PC-9 (cell line): ENCODE measurements at places on chromosomes 5 and 9. TPM values are rescaled to one million over a fixed set of nuclear protein-coding genes. Genes with fewer than 3 reads are reported as not detected.

- no peak overlapping the region for H3K4me3 ChIP-seq
- no peak for DNase-seq
- H3K27ac ChIP-seq, result no peak overlapping the region
- no peaks in the 10 kb centered on the region for H3K36me3 ChIP-seq
Observed at GRCh38 chr5:180205916-180206315, 3.1 kb downstream of the RASGEF1C start.

GRCh38 chr5:63928451-63928850, 33.8 kb downstream of the HTR1A start:
- H3K36me3 ChIP-seq, result no peaks in the 10 kb centered on the region
- H3K27ac ChIP-seq, result no peak overlapping the region

- H3K4me3 ChIP-seq, result no peak overlapping the region
- peaks cover 8% of the 10 kb centered on the region; the same call in 1 of the 2 replicates for H3K4me1 ChIP-seq
- DNase-seq, result no peak
- no peak overlapping the region for H3K27ac ChIP-seq
- no peaks in the 10 kb centered on the region for H3K36me3 ChIP-seq
Observed at GRCh38 chr5:151699071-151699901, 12.6 kb upstream of the SPARC start.

DNA sequence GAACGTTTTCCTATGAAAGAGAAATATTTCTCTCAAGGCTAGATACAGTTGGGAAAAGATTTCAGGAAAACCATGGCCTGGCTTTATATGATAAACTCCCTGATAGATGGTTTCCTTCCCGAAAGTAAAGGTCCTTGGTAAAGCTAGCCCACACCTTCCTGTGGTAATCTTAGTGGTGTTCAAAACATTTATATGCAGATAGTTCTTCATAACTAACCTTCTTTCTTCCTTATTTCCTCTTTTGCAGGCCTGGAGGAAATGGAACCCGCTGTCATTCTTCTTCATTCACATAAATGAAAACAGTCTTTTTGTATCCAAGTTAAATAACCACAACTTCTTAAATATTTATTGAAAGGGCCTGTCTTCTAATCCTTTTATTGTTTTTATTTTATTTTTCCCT, 474.0 kb upstream of the ACTBL2 start:
- DNase-seq, result no peak
- no peaks in the 10 kb centered on the region for H3K36me3 ChIP-seq
- H3K27me3 ChIP-seq, result no peaks in the 10 kb centered on the region

GRCh38 chr9:114938687-114939575, 8.5 kb upstream of the TNFSF8 start:
- H3K27me3 ChIP-seq, result no peaks in the 10 kb centered on the region
- no peaks in the 10 kb centered on the region for H3K36me3 ChIP-seq
- no peak overlapping the region for H3K4me3 ChIP-seq
- no peak overlapping the region for H3K27ac ChIP-seq

DNA sequence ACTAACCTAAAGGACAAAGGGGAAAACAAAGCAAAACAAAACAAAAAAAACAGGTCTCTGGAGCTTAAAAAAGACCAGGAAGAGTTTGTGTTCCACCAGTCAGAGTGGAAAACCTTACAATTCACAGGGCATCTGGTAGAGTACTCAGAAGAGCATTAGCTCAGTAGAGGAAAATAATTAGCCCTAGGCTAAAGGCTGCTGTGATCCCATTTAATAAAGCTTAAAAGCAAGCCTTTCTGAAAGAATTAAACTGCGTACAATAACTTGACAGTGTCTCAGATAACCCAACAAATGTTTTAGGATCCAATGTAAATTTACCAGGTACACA, 7.3 kb downstream of the ECM2 start:
- no peaks in the 10 kb centered on the region for H3K4me1 ChIP-seq
- H3K27ac ChIP-seq, result no peak overlapping the region
- no peaks in the 10 kb centered on the region for H3K27me3 ChIP-seq
- no peaks in the 10 kb centered on the region for H3K36me3 ChIP-seq
- DNase-seq, result no peak

GRCh38 chr9:71446473-71447411, 321.6 kb downstream of the CEMIP2 start:
- no peaks in the 10 kb centered on the region for H3K27me3 ChIP-seq
- no peak overlapping the region for H3K4me3 ChIP-seq
- no peaks in the 10 kb centered on the region for H3K4me1 ChIP-seq
- no peak overlapping the region for H3K27ac ChIP-seq

GRCh38 chr9:133538176-133538575, 3.7 kb downstream of the ADAMTSL2 start:
- H3K36me3 ChIP-seq, result no peaks in the 10 kb centered on the region
- H3K27ac ChIP-seq, result no peak overlapping the region
- no peak for DNase-seq
- H3K27me3 ChIP-seq, result peaks cover 95% of the 10 kb centered on the region

Gene LCN1
- not detected in 2 replicates for total RNA-seq

Gene BASP1
- total RNA-seq, result not detected in 2 replicates

DNA sequence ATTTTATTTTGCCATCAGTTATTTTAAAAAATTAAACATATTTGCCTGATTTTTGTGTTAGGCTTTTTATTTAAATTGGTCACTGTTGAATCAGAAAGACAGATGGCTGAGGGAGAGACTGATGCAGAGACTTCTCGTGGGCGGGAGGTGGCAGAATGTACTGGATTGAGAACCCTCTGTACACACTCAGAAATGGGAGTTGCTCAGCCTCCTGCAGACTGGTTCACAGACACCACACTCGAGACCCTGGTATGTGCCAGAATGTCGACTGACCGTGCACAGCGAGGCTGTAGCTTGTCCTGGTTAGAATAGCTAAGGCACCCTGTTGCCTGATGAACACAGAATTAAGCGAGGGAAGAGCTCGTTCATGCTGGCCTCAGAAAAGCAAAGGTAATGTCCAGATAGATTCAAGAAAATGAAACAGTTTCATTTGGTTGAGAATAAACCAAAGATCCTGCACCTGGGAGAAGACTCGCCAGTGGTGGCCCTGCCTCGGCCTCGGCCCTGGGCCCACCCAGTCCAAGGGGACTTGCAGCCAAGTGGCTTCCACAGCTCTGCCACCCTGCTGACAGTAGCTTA, 71.3 kb upstream of the OTULINL start:
- no peak overlapping the region for H3K4me3 ChIP-seq
- H3K27ac ChIP-seq, result no peak overlapping the region
- no peaks in the 10 kb centered on the region for H3K27me3 ChIP-seq
- H3K4me1 ChIP-seq, result no peaks in the 10 kb centered on the region

Gene ZNF618
- total RNA-seq, result 0.20 and 0.23 TPM in 2 replicates

DNA sequence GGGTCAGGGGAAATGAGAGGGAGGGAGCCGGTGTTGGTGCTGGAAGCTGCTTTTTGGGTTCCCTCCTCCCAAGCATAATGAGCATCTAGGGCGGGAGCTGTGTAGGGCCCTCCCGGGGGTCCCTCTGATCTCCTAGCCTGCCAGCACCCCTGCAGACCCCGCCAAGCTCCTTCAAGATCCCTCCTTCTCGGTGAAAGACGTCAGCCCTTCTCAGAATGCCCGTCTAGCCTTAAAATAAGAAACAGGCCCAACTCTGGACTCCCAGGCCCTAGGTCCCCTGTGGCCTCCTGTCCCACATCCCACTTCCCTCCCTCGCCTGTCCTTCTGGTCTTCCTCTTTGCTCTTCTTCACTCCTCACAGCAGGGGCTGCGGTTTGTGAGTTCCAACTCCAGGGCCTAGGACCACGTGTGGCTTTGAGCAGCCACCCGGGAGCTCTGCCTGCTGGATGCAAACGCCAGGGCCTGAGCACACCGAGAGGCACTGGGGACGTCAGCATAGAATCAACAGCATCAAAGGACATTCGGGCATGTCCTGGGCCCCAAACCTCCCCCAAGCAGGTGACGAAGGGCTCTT, 8.8 kb upstream of the SCGB3A1 start:
- no peaks in the 10 kb centered on the region for H3K4me1 ChIP-seq
- H3K4me3 ChIP-seq, result no peak overlapping the region
- no peaks in the 10 kb centered on the region for H3K36me3 ChIP-seq
- H3K27ac ChIP-seq, result no peak overlapping the region

DNA sequence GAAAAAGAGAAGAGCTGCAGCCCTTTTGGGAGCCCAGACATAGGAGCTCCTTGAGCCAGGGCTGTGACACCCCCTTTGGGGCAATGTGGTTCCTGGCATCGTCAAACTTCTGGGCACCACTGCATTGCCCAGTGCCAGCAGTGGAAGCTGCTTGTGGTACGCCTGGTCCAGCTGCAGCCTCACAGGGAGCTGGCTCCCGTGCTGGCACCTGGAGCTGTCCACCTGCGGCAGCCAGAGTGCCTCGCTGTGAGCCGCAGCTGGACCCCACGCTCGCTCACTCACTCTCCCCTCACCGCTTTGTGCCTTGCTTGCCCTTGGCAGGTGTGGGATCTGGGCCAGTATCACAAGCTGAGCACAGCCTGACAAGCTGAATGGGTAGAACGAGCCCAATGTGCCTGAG, 1150.8 kb upstream of the CDH6 start:
- DNase-seq, result no peak
- no peak overlapping the region for H3K27ac ChIP-seq
- H3K4me3 ChIP-seq, result no peak overlapping the region
- H3K36me3 ChIP-seq, result no peaks in the 10 kb centered on the region
- no peaks in the 10 kb centered on the region for H3K4me1 ChIP-seq

DNA sequence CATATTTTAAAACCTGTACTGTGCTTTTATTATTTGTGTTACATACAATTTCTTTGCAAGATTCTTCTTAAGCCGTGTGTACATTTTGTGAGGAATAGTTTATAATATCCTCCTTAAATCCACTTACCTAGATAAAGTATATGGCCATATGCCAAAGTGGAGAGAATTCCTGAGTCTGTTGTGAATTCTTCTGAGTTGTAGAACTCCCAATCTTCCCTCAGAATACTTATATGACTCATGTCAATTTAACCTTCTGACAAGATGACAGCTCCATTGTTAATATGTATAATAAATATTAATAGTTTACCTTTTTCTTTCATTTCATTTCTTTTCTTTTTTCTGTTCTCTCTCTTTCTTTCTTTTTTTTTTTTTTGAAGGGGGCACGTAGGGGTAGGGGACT, 6.0 kb upstream of the RICTOR start:
- no peaks in the 10 kb centered on the region for H3K36me3 ChIP-seq
- no peaks in the 10 kb centered on the region for H3K27me3 ChIP-seq
- H3K4me1 ChIP-seq, result peaks cover 25% of the 10 kb centered on the region
- no peak for DNase-seq

GRCh38 chr5:1998716-1999317, 116.1 kb upstream of the IRX4 start:
- peaks cover 100% of the 10 kb centered on the region for H3K27me3 ChIP-seq
- no peak overlapping the region for H3K4me3 ChIP-seq
- DNase-seq, result no peak
- H3K4me1 ChIP-seq, result no peaks in the 10 kb centered on the region

Gene CDH9
- not detected in 2 replicates for total RNA-seq

DNA sequence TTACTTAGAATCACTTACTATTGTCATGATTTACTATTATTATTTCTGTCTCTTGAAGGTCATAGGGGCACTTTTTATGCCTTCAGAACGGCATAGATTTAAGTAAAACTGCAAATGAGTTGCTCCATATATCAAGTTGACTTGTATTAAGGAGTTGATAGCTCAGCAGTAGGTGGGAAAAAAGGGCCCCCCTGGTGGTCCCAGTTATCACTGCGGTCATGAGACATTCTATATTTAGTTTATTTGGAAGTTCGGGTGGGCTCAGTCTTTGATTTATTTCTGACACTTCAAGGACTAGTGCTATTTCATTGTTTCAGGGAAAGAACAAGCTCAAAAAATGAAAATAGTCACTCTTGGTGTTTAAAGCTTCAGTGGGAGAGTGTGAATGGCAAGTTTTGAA, 159.3 kb downstream of the SLC24A2 start:
- H3K27ac ChIP-seq, result no peak overlapping the region
- DNase-seq, result no peak
- H3K36me3 ChIP-seq, result no peaks in the 10 kb centered on the region
- no peak overlapping the region for H3K4me3 ChIP-seq
- H3K4me1 ChIP-seq, result no peaks in the 10 kb centered on the region

Gene FAM151B
- total RNA-seq, result 1.4 and 1.7 TPM in 2 replicates

Gene DOCK8
- total RNA-seq, result 7.5 and 8.1 TPM in 2 replicates

Gene TRPM3
- 0.26 TPM in 1 of 2 replicates, not detected in the other for total RNA-seq

DNA sequence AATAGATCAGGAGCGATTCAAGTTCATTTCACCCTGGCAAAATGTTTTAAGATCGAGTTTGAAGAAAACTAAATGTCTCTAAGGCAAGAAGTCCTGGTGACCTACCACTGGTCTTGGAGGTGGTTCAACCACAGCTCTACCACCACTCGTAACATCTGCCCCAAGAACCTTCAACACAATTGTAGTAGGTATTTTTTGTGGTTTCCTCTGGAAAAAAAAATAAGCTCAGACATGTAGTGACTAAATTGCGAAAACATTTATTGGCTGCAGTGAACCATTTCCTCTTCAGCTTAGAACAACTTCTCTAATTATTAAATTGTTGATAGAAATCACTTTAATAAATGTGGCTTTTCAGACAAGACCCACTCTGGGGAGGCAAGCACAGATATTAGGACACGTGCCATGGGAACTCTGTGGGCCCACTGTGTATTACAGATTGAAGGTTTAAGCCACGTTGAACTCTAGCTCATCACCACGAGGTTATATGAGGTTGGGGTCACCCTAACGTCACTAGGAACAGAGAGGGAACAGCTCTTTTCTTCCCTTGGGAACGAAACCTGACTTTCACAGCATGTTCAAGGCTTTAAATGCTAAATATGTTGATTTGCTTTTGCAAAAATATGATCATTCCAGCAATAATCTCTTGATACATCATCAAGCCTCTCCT, 142.9 kb downstream of the HSD17B3 start:
- no peak overlapping the region for H3K4me3 ChIP-seq
- no peak overlapping the region for H3K27ac ChIP-seq
- no peaks in the 10 kb centered on the region for H3K4me1 ChIP-seq
- H3K27me3 ChIP-seq, result peaks cover 48% of the 10 kb centered on the region
- no peaks in the 10 kb centered on the region for H3K36me3 ChIP-seq

Gene SEMA4D
- 48.4 and 58.3 TPM in 2 replicates for total RNA-seq

DNA sequence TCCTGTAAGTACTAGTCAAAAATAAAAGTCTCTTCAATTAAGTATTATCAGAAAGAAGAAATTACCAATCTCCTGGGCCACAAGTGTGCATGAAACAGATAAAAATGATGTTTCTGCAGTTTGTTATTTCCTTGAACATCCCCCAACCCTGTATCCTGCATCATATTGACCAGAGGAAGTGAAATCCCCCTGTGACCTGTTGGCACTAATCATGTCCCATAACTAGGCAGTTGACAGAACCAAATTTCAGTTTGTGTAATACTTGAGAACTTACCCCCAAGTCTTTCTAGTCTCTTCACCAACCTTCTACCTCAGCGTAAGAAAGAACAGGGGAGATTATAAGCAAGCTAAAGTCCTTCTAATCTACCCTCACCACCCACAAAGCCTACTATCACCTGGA, 368.2 kb upstream of the PDE4D start:
- no peaks in the 10 kb centered on the region for H3K36me3 ChIP-seq
- no peaks in the 10 kb centered on the region for H3K4me1 ChIP-seq
- no peaks in the 10 kb centered on the region for H3K27me3 ChIP-seq
- H3K4me3 ChIP-seq, result no peak overlapping the region
- H3K27ac ChIP-seq, result no peak overlapping the region

Gene CERT1
- total RNA-seq, result 17.6 and 19.5 TPM in 2 replicates

- no peak for DNase-seq
- H3K4me3 ChIP-seq, result no peak overlapping the region
- H3K27me3 ChIP-seq, result no peaks in the 10 kb centered on the region
- no peaks in the 10 kb centered on the region for H3K36me3 ChIP-seq
Observed at GRCh38 chr9:110842986-110843385, 174.4 kb downstream of the MUSK start.
